ENCODE measurements at places on chromosomes 6 and 20.
A peak's percentile ranks its signal among the peaks of the same experiment; 100 is the strongest.

DNA sequence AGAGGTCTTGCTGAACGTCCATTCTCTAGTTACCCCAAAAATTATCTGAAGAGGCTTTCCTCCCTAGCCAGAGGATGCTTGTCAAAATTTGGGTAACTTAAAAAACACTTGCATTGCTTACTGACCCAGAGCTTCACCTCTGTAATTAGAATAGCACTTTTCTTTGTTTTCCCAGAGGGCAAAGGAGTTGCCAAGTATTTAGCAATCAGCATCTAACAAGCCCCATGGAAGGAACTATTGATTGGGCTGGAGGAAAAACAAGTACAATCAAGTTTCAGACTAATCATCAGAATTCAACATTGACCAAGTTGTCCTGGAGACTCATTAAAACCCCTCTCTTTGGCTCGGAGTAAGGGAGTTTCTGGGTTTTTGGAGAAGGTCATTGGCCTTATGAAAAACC, 226.4 kb downstream of the TBC1D7 start:
- no peak for DNase-seq

DNA sequence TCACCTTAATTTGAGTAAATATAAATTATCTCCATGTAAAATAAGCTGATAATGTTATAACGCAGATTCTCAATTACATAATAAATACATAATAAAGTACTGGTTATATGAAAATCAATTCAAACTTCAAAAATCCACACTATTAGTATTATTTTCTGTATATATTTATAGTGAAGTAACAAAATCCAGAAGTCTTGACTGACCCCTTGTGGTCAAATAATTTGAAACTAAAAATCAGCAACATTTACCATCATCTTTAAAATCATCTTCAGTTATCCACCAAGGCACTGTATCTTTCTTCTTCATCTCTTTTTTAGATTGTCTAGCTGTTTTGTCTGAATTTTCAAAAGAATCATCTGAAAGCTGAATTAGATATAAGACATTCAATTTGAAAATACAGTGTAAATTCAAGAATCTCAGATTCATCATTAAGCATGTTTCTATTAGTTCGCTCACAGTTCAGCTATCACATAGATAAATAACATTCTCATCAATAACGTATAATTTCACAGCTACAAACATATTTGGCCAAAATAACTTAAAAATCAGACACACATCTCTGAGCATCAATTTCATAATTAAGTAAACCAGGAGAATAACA, 6.5 kb downstream of the CEP162 start:
- DNase-seq = no peak

DNA sequence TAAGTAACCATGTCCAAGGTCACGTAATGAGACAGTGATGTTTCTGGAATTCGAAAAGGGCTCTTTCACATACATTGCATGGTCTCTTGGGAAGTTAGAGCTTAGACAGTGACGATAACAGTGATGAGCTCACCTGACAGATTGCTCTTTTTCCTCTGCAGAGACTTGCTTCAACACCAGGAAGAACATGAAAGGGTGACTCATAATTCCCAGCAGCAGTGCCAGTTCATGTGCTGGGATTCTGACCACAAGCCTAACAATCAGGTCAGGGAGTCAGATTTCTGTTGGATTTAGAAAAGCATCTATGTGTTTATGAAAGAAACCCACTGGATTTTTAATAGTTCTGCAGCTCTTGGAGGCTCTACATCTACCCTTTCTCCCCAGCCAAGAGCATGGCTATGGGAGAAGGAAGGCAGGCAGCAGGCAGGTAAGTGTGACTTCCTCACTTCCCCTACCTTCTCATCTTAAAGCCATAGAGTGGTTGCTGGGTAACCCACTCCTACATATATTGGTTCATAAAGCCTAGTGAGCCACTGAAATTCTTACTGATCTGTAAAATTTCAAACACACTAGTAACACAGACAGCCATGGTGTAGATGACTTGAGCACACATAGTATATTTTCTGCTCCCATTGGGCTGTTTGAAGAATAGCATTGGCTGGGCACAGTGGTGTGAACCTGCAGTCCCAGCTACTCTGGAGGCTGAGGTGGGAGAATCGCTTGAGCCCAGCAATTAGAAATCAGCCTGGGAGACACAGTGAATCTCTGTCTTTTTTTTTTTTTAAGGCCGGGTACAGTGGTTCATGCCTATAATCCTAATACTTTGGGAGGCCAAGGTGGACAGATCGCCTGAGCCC, 44.4 kb upstream of the LOC128125822 start:
- DNase-seq = peak; percentile 81

GRCh38 chr20:31923388-31924331, 28.2 kb downstream of the PDRG1 start:
- DNase-seq = no peak

All from body of pancreas (tissue), 4 donors.